ENCODE measurements at places on chromosomes 7 and 10.

DNA sequence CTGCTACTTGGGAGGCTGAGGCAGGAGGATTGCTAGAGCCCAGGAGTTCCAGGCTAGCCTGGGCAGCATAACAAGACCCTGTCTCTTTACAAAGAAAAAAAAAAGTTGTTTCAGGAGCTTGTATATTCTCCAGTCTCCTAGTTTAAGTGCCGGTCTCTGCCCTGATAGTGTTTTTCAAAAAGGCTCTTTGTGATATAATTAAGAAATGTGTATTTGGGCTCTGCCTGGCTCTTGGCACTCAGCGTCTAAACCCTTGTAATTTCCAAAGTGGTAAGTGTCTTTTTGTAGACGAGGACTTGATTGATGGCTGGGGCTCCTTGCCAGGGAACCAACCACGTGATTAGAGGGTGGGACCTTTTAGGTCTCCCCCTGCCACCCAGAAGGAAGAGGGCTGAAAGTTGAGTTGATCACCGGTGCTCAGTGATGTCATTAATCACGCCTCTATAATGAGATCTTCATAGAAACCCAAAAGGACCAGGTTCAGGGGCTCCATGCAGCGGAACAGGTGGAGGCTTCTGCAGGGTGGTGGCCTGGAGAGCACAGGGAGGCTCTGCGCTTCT lies 4.4 kb downstream of the EIF3B start:
- peak; percentile 5 for DNase-seq

DNA sequence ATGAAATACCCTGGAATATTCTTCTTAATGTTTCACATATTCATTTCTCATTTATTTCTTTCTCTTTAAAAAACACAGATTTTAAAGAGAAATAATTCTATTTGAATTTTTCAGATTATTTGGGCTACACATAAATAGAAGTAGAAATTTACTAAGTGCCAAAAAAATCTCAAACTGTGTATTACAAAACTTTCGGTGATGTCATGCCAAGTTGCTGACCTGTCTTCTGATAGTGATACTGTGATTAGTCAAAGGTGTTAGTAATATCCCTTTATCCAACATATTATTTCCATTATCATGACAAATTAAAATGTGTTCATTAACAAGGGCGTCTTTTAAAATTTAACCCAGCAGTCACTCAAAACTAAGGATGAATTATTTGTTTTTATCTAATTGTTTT lies 60.1 kb downstream of the COL28A1 start:
- DNase-seq: no peak

DNA sequence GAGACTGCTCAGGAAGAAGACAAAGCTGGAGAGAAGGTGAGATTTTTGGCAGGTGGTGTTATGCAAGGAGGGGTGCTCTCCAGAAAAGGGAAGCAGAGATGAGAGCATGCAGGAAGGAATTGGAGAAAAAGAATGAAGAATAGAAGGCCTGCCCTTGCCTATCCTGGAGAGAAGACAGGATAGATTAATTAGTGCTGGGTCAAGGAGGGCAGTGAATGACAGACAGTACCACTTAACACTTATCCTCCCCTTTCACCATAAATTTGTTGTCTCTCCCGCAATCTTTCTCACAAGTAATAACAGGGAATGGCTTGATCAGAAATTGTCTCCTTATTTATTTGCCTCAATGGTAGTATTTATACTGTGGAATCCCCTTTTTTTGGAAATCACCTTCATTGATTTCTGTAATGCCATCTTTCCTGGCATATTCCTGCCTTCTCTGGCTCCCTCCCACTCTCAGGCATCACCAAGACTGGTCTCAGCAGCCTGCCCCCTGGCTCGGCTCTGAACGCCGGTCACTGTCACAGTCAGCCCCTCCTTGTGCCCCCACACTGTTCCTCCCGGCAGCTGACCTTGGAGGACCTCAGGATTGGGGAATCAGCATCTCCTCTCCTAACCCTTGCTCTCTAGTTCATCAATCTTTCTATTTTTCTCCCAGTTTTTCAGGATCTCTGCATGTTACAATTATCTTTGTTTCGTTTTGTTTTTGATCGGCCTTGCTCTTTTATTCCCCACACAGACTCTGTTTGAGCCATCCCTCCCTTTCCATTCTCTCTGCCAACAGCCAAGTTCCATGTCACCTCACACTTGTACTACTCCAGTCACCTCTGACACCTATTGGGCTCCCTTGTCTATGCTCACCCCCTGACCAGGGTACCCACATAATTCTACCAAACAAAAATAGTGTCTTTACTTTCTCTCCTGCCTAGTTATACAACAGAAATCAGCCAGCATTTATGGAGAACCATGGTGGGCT lies 294.2 kb downstream of the PLXDC2 start:
- no peak for DNase-seq

DNA sequence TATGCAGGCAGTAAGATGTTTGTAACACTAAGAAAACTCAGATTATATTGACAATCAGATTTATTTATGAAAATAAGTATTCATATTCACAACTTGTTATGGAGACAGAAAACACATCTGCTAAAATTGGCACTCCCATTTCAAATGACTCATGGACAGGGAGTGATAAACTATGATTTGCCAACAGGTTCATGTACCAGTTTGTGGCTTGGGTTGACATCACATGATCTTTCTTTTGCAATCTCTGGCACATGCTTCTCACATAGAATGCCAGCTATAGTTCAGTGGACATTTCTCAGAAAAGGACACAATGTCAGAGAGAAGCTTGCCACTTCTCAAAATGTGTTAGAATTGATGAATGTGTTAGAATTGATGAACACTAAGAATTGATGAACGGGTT lies 663.2 kb upstream of the ANKRD30A start:
- DNase-seq: no peak

DNA sequence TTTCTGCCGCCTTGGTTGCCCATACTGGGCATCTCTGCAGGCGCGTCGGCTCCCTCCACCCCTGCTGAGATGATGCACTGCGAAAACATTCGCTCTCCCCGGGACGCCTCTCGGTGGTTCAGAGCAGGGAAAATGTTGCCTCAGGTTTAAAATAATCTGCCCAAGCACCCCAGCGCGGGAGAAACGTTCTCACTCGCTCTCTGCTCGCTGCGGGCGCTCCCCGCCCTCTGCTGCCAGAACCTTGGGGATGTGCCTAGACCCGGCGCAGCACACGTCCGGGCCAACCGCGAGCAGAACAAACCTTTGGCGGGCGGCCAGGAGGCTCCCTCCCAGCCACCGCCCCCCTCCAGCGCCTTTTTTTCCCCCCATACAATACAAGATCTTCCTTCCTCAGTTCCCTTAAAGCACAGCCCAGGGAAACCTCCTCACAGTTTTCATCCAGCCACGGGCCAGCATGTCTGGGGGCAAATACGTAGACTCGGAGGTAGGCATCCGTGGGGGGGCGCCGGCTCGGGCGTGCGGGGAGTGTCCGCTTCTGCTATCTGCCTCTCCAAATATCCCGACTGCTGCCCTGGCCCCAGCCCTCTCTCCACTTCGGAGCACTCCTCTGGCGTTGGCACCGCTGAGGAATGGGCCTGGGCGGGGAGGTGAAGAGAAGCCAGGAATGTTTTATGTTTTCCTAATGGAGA lies at the start of gene CAV1:
Gene CAV1, plus strand, starts transcription at position 428 of the 689 bp plus-strand sequence. Its CDS starts 27 bp downstream, at position 455.
- no peak for DNase-seq

- no peak for DNase-seq
Measured at GRCh38 chr7:90961037-90961725, 303.1 kb upstream of the FZD1 start.

- no peak for DNase-seq
Measured at GRCh38 chr7:157033483-157034473, 23.3 kb upstream of the MNX1 start.

DNA sequence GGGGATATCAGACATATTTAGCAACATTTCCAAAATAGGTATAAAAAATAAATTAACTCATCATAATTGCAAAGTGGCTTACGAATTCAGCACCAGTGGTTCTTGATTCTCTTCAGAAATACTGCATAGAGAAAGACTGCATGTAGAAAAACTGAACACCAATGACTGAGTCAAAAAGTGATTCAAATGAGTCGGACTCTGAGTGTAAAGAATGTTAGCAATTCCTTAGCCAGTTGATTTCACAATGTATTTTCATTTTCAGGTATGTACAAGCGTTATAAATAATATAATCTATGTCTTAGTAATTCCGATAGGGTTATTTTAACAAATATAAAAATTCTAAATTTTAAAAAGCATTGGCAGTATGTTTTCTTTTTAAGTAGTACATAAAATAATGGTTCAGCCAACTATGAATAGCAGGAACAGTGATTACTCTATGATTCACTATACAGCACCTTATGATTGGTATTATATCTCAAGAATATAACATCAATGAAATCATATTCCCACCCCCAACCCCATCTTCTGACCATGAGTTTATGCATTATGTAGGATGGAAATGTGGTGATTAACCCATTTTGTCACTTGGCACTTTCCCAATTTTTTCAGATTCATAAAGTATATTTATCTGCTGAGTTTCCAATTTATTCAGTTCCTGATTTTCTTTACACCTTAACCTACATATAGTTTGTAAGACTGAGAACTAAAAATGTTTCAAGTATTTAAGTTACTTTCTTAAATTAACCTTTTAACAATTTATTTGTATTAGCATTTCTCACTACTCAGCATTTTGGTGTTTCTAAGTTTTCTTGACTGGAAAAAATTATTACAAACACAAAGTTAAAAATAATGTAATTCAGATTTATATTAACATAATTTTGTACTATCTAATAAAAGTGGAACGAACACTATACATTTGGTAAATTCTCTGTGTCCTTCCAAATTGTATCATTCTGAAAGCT lies 33.9 kb downstream of the DNAJC1 start:
- no peak for DNase-seq

DNA sequence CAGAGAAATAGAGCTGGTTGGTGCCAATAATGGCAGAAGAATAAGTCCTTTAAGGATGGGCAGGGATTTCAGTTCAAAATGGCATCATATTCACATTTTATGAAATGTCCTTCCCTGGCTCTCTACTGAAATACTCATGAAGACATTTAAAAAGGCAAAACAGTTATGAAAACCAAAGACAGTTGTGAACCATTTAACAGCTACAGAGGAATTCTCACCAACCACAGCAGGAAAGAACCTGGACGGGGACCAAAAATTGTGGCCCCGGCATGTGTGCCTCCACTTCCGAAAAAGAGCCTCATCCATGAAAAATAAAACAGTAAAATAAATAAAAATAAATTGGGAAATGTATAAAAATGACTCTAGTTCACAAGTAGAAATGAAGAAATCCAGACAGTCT lies 539.5 kb downstream of the SUGCT start:
- DNase-seq: no peak

DNA sequence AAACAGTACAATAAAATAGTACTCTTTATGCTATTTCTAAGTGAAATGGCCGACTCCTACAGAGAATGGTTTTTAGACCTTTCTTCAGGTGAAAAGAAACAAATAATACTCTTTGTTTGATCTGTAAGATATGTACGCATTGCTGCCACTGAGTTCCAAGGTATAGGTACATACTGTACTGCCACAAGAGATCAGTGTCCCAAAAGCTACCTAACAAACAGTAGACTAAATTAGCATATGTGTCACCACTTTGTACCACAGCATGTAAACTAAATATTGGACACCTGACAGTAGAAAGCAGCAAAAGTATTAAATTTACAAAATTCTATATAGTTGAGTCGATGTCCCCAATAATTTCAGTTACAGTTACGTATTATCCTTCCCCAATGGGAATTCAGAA lies 14.4 kb downstream of the MTPN start:
- no peak for DNase-seq

DNA sequence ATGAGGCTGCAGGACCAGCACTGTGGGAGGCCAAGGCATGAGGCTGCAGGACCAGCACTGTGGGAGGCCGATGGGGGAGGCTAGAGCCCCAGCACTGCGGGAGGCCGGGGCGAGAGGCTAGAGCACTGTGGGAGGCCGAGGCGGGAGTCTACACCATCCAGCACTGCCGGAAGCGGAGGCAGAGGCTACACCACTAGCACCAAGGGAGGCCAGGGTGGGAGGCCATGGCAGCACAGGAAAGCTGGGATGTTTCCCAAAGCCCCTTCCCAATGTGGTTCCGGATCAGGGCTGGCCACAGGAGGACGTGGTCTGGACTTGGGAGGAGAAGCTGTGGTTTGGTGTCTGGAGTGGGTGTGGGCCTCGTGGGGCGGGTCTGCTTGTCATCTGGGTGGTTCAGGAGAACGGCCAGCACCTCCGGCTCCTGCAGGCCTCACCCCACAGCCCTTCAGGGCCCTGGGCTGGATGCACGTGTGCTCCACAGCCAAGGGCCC lies 43.6 kb downstream of the PDGFA start:
- no peak for DNase-seq

DNA sequence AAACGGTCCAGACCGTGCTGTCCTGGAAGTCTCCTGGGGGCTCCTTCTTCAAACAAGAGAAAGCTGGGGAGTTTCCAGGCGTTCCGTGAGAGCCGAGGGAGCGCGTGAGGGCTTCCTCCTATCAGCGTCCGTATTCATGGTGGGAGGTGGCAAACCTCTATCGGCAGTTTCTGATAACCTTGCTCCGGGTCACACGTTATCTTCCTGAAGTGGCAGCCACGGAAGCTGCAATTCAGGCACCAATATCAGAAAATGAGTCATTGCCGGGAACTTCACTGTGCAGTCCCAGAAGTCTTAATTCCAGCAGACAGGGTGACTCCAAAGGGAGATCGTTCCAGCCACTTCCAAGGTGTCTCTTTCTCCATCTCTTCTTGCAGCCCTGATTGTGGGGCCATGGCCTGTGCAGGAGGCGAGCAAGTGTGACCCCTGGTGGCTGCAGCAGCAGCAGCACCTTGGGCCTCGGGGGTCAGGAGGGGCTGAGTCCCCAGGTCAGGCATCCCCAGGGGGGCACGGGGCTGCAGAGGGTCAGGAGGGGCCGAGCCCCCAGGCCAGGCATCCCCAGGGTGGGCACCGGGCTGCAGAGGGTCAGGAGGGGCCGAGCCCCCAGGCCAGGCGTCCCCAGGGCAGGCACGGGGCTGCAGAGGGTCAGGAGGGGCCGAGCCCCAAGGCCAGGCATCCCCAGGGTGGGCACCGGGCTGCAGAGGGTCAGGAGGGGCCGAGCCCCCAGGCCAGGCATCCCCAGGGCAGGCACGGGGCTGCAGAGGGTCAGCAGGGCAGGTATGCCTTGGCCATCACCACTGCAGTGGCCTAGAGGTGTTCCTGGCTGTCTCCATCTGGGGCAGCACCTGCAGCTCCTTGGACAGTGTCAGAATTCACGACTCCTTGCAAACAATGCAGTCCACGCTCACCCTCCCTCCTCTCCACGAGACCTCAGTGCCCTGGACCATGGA lies 538.7 kb downstream of the DNAJB6 start:
- no peak for DNase-seq

- no peak for DNase-seq
Measured at GRCh38 chr7:66604198-66604597, 24.5 kb upstream of the KCTD7 start.

DNA sequence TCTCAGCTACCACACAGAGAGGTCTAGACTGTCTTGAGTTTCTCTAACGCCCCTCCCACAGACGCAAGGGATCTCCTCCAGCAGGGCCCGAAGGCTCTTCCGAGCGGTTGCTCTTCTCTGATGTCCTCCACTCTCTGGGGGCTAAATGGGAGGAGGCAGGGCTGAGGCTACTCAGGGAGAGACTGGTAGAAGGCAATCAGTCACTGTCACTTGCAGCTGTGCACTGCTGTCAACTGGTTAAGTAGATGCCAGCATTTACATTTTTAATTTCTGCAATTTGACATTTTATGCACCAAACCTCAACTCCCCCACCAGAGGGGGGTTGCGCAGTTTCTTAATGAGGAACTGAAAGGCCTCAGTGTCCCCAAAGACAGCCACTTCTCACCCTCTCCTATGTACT lies 442.8 kb downstream of the PLXNA4 start:
- no peak for DNase-seq
